ENCODE measurements at places on chromosomes 7 and 10.

- no peak for DNase-seq
Measured at GRCh38 chr7:2710286-2710655, 22.3 kb downstream of the AMZ1 start.

DNA sequence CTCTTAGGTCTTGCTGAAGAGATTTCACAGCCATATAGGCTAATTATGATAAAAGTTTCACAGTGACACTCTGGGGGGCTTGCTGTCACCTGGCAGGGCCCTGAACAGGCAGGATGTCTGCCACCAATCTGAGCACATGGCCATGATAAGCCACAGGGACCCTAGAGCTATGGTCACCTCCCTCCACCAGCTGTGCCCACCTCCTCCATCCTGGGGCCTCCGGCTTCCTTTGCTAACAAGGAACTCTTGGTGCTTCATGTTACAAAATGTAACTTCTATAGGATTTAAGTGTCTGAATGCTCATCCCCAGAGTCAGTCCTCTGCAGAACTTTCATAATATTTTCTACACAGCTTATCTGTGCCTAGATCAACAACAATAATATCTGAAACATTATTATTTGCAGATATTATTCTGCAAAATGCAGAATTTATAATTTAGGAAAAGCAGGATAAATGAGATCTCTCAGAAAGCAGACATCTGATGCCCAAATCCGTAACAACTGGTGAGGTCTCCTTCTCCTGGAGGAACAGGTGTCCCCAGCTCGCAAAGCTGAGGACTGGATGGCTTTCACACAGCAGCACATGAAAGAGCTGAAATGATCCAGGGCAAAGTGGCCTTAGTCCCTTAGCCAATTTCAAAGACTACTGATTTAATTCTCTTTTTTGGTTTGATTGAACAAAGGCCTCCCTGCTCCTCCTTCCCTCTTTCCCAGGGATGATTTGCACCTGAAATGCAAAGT is 287.0 kb upstream of the AOAH start:
- no peak for DNase-seq

DNA sequence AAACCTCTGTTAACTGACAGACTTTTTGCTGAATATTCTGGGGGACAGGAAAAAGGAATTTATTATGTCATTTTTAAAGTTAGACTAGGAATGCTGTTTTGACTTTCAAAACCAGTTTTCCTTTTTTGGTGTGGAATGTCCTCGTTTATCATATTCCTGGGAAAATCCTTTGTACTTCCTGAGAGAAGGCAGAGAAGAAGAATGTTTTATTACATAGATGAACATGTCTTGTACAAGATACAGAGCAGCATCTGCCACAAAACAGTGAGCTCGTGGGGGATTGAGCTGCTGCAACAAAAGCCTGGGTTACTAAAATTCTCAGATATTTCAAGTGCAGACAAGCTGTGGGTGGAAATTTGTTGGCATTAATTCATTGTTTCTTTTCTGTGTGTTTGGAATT is 20.2 kb downstream of the MCU start:
- DNase-seq: no peak

DNA sequence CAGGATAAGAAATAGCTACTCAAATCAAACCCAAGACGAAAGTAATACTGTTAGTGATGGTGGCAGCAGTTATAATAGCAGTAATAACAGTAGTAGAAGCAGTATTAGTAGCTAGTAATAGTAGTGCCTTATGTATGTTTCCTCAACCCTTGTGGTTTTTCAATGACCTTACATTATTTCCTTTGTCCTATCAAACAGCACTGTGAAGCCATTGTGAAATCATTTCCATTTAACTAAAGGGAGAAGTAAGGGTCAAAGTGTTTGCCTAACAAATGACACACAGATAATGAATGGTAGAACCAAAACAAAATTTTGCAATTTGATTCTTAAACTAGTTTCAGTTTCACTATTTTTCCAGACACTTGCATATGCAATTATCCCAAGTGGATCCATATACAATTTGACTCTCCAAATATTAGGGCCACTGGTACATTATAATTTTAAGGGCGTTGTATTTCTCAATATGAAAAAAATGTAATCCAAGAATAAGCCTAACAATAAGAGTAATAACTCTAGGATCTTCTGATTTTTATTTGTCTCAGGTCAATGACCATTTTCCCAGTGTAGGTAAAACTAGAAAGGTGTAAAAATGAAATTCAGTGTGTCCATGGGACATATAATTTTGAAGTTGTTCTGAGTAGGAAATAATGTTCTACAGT is 33.7 kb upstream of the TMEM26 start:
- DNase-seq: no peak

DNA sequence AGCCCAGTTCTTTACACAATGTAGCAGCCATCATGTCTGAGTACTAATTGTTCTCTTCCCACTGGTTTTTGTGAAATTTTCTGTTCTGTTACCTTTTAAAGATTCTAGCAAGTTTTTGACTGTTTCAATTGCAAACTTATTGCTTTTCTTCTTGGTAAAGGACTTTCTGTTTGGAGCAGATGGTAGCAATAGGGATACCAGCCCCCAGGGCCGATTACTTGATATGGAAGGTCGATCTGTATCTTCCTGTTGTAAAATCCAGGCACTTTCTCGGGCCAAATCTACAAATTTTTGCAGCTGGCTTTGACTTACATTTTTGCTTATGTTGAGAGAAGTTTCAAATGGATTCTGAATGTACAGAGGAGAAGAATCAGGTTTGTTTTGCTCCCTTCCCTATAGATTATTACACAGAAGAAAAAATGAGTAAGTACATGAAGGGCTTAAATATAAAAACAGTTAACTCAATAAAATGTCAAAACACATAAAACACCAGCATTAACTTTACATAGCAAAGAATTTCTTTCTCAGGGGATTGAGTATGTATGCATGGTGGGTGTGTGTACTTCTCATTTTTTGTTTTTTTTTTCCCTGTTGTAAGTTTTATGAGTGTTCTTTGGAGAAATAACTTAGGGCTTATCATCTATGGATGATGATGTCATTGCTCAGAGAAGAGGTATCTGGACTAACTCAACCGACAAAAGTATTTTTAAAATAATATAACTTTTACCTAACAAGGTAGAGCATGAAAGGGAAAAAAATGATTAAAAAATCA is 35.3 kb downstream of the MTPAP start:
- DNase-seq: no peak

- no peak for DNase-seq
Measured at GRCh38 chr10:35908451-35908850, 266.4 kb upstream of the FZD8 start.

DNA sequence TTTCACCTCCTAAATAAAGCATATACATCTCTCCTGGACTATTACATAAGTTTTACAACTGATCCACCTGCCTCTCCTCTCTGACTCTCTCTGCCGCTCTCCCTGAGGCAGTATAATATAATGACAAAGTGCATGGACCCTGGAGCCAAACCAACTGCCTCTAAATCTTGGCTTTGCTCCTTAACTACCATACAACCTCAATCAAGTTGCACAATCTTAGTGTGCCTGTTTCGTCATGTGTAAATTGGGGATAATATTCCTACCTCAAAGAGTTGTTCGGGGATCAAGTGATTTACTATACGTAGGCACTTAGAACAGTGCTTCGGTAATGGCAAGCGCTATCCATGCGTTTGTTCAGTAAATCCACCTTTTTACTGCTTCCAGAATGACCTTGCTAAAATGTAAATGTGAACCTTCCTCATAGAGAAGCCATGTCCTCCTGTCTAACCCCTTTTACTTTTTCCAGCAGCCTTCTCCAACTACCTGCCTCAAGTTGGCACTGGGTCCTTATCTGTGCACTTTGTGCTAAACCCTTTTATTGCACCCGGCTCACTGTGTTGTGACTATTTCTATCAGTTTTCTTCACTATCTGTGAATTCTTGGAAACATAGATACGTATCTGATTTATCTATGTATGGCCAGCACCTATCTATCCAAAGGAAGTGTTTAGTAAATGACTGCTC is 30.6 kb upstream of the DLD start:
- DNase-seq: no peak
